ENCODE measurements at places on chromosomes 13 and 19.

DNA sequence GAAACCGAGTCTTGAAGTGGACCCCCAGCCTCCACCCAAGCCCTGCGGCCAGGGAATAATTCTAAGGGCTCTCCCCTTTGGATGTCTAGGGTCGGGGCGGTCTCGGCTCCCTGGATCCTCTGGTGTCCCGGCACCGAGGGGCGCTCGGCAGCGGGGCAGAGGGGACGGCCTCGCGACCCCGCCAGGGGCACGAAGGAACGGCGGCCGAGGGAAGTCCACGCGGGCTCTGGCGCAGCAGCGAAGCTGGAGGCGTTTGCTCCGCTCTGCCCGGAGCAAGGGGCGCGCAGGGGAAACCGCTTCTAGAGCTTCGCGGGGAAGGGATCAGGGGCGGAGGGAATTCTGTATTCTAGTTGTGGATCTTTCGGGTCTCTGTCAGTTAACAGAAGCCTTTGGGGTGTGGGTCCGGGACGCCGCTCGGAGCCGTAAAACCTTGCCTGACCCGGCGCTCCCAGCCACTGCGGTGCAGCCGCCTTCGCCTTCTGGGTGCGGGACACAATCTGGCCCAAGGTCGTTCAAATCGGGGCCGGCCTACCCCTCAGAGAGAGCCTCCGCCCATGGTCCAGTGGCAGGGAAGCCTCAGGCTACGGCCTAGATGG is 118.2 kb downstream of the KCNRG start:
- DNase-seq: no peak

DNA sequence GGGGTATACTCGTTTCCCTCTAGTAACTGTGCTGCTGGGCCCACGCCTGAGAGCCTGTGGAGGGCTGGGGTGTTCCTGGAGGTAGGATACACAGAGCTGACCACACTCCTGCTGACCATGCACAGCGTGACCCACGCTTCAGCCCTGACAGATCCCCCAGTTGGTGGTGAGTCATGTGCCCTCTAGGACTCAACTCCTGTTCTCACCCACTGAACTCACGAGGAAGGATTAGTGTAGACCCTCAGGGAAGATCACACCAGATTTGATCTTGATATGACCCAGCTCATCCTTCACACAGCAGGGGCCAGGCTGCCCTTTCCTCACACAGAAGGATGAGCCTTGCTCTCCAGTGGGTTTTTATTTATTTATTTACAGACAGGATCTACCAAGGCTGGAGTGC is 13.3 kb upstream of the ACP7 start:
- DNase-seq: no peak

DNA sequence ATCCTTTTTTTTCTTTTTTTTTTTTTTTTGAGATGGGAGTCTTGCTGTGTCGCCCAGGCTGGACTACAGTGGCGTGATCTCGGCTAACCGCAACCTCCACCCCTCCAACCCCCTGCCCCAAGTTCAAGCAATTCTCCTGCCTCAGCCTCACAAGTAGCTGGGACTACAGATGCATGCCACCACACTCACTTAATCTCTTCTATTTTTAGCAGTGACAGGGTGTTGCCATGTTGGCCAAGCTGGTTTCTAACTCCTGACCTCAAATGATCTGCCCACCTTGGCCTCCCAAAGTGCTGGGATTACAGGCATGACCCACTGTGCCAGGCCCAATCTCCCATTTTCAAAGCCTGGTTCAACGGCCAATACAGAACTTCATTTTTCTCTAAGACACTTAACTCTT is 9.1 kb downstream of the FOXO1 start:
- DNase-seq: no peak

GRCh38 chr13:32047793-32048192 is 16.2 kb downstream of the FRY start:
- no peak for DNase-seq

GRCh38 chr13:49218493-49219051 is 1.6 kb upstream of the MLNR start:
- DNase-seq: no peak

DNA sequence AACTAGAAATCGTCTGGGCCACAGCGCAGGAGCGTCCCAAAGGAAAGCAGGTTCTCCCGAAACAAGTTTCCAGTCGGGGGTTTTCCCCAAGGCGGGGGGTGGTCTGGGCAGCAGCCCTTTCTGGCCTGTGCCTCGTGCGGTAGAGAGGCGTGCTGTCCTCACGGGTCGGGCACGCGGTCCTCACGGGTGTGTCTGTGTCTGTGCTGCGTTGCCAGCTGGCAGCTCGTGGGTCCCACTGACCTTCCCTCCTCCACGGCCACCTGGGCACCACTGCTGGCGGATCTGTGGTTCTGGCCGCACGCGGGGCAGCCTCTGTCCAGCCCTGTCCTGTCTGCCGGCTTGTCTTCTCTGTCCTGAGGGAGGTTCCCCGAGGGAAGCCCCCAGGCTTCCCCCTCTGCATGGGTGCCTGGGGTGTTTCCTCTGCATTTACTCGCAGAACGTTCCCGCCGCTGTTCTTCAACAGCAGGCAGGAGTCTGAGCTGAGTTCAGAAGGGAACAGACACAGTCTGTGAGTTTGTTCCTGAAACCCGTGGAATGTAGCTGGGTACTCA is 98.2 kb upstream of the MCF2L start:
- no peak for DNase-seq

- no peak for DNase-seq
Measured at GRCh38 chr19:47445937-47446402, 25.7 kb downstream of the SLC8A2 start.

- no peak for DNase-seq
Measured at GRCh38 chr13:114153485-114154080, 21.2 kb upstream of the RASA3 start.

GRCh38 chr19:1009981-1010538 is 9.8 kb downstream of the GRIN3B start:
- no peak for DNase-seq

DNA sequence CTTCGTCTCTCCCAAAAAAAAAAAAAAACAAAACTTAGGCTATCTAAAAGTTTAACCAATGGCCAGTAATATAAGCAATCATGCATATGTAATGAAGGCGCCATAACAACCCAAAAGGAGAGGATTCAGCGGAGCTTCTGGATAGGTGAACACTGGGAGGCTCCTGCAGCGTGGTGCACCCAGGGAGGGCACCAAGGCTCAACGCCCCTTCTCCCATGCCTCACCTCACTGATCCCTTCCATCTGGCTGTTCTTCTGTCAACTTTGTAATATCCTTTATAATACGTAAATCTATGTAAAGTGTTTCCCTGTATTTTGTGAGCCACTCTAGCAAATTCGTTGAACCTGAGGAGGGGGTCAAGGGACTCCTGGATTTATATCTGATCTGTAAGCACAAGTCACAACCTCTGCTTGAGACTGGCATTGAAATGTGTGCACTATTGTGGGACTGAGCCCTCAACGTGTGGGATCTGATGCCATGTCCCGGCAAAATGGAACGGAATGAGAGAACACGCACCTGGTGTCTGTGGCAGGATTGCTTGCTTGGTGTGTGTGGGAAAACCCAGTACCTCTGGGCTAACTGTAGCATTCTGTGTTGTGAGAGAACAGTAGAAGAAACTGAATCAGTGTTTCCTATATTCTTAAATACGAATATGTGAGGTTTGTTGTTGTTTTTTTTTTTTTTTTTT is 521 bp upstream of the ZNF665 start:
- no peak for DNase-seq

GRCh38 chr19:46745521-46746280 is at the start of gene FKRP:
TSS of gene FKRP (plus strand) at chr19:46746057. CDS start at chr19:46755451, 9,394 bp downstream.
- DNase-seq: no peak

Data from SK-N-DZ (cell line).